ENCODE measurements at places on chromosomes 1 and 21. TPM values are rescaled to one million over a fixed set of nuclear protein-coding genes. Genes with fewer than 3 reads are reported as not detected.

Gene PHGDH
- 33.5 TPM for total RNA-seq

Gene SLAMF8
- total RNA-seq, result 0.08 TPM

Gene LRRC39
- total RNA-seq, result 0.13 TPM

Gene RNU1-1
- total RNA-seq, result 2,403 TPM

Gene LELP1
- not detected for total RNA-seq

GRCh38 chr1:239547987-239548386 is 161.6 kb downstream of the CHRM3 start:
- H3K4me1 ChIP-seq, result no peaks in the 10 kb centered on the region
- no peak overlapping the region for H3K4me3 ChIP-seq
- H3K27me3 ChIP-seq, result no peaks in the 10 kb centered on the region
- DNase-seq, result no peak
- H3K36me3 ChIP-seq, result no peaks in the 10 kb centered on the region

GRCh38 chr1:39335216-39335615 is 130.7 kb downstream of the MACF1 start:
- no peak for DNase-seq
- H3K27me3 ChIP-seq, result no peaks in the 10 kb centered on the region
- H3K4me3 ChIP-seq, result no peak overlapping the region
- no peaks in the 10 kb centered on the region for H3K4me1 ChIP-seq
- H3K27ac ChIP-seq, result no peak overlapping the region

- H3K27ac ChIP-seq, result peak overlapping the region; percentile 85
- H3K4me1 ChIP-seq, result peaks cover 12% of the 10 kb centered on the region
- H3K27me3 ChIP-seq, result no peaks in the 10 kb centered on the region
- peak overlapping the region; percentile 89 for H3K4me3 ChIP-seq
- no peaks in the 10 kb centered on the region for H3K36me3 ChIP-seq
- no peak for DNase-seq
Measured at GRCh38 chr1:26112407-26112775, 767 bp downstream of the PDIK1L start.

- H3K4me1 ChIP-seq, result no peaks in the 10 kb centered on the region
- H3K27me3 ChIP-seq, result no peaks in the 10 kb centered on the region
- H3K4me3 ChIP-seq, result no peak overlapping the region
- H3K27ac ChIP-seq, result no peak overlapping the region
- H3K36me3 ChIP-seq, result no peaks in the 10 kb centered on the region
- no peak for DNase-seq
Measured at GRCh38 chr1:224623310-224623714, 7.2 kb downstream of the CNIH3 start.

- H3K27me3 ChIP-seq, result no peaks in the 10 kb centered on the region
- no peaks in the 10 kb centered on the region for H3K4me1 ChIP-seq
- no peak for DNase-seq
- no peaks in the 10 kb centered on the region for H3K36me3 ChIP-seq
- H3K4me3 ChIP-seq, result no peak overlapping the region
- no peak overlapping the region for H3K27ac ChIP-seq
Measured at GRCh38 chr1:47403321-47403910, 12.7 kb upstream of the FOXE3 start.

GRCh38 chr1:178021950-178022349 is 52.1 kb upstream of the SEC16B start:
- no peak overlapping the region for H3K27ac ChIP-seq
- no peaks in the 10 kb centered on the region for H3K4me1 ChIP-seq
- no peaks in the 10 kb centered on the region for H3K36me3 ChIP-seq

GRCh38 chr21:42737951-42738590 is 84.7 kb downstream of the PDE9A start:
- H3K36me3 ChIP-seq, result no peaks in the 10 kb centered on the region
- H3K4me1 ChIP-seq, result peaks cover 6% of the 10 kb centered on the region
- H3K4me3 ChIP-seq, result no peak overlapping the region
- H3K27me3 ChIP-seq, result no peaks in the 10 kb centered on the region

GRCh38 chr1:111141245-111142220 is 1.5 kb downstream of the CEPT1 start:
- H3K27ac ChIP-seq, result peak overlapping the region; percentile 89
- no peaks in the 10 kb centered on the region for H3K36me3 ChIP-seq
- DNase-seq, result no peak
- H3K4me3 ChIP-seq, result peak overlapping the region; percentile 95

- H3K4me3 ChIP-seq, result no peak overlapping the region
- no peak for DNase-seq
- H3K4me1 ChIP-seq, result no peaks in the 10 kb centered on the region
- H3K36me3 ChIP-seq, result no peaks in the 10 kb centered on the region
- no peak overlapping the region for H3K27ac ChIP-seq
- no peaks in the 10 kb centered on the region for H3K27me3 ChIP-seq
Measured at GRCh38 chr1:67382292-67382691, 47.9 kb downstream of the SERBP1 start.

DNA sequence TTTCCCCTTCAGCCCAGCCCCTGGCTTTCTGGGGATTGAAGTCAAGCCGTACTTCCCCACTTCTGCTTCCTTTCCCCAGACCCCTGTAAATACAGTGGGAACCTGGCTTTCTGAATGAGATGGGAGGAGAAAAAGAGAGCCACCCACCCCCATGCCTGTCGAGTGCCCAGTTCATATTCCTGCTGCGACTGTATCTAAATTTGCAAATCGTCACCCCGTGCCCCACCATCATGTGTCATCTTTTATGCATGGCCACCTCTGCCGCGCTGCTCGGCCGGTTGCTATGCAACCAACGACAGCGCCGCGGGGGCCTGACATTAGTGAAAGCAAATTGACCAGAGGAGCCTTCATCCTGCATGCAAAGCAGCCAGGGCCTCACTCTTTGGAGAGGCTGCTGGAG is 143.0 kb downstream of the ELAVL4 start:
- no peak overlapping the region for H3K4me3 ChIP-seq
- H3K36me3 ChIP-seq, result no peaks in the 10 kb centered on the region
- no peak overlapping the region for H3K27ac ChIP-seq

DNA sequence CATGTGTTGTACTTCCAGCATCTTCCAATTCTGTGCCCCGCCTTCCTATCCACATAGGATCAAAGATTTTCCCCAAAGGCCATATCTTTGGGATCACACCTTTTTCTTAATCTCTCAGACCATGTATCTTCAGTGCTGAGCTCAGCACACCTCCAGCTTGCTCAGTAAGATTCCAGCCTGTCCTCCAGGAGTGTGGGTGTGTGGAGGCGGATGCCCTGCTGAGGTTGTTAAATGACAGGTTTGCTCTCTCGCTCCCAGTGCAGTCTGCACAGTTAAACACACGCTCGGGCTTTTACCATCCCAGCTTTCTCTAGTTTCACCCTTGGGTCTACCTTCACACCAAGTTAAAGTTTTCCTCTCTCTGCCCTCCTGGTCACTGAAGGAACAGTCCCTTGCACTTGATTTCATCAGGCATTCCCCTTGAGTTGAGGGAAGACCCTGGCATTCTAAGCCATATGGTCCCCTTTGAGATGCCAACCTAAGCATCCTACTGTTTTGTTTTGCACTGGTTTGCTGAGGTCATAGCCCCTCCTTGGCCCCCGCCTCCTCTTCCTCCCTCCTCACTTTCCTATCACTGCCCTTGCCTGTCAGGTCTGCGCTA is 13.7 kb downstream of the MYOG start:
- no peak for DNase-seq
- no peaks in the 10 kb centered on the region for H3K36me3 ChIP-seq
- no peaks in the 10 kb centered on the region for H3K4me1 ChIP-seq
- no peak overlapping the region for H3K27ac ChIP-seq

DNA sequence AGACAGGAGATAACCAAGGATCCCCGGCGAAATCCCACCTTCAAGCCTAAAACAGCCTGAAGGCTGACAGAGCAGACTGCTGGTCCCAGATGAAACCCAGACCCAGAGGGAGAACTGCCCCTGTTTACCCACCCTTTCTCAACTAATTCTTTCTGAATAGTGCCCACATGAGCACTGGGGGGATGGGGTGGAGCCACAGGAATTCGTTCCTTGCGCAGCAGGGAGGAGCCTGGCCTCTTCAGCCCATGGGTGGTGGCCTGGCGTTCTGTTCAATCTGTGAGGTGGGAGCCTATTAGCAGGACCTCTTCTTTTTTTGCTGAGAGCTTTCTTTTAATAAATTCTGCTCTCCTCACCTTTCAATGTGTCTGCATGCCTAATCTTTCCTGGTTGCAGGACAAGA is 6.6 kb upstream of the AK5 start:
- no peak overlapping the region for H3K4me3 ChIP-seq
- no peaks in the 10 kb centered on the region for H3K4me1 ChIP-seq
- H3K27ac ChIP-seq, result no peak overlapping the region
- DNase-seq, result no peak
- H3K27me3 ChIP-seq, result peaks cover 2% of the 10 kb centered on the region
- H3K36me3 ChIP-seq, result no peaks in the 10 kb centered on the region

- no peak overlapping the region for H3K4me3 ChIP-seq
- DNase-seq, result no peak
- H3K27me3 ChIP-seq, result no peaks in the 10 kb centered on the region
- H3K4me1 ChIP-seq, result no peaks in the 10 kb centered on the region
- H3K36me3 ChIP-seq, result no peaks in the 10 kb centered on the region
- no peak overlapping the region for H3K27ac ChIP-seq
Measured at GRCh38 chr21:39094847-39095579, 88.2 kb downstream of the PSMG1 start.

Measured in GM12878 (cell line).